AG09319 (cell line): ENCODE measurements at places on chromosomes 2 and 18.
A peak's percentile ranks its signal among the peaks of the same experiment; 100 is the strongest.

DNA sequence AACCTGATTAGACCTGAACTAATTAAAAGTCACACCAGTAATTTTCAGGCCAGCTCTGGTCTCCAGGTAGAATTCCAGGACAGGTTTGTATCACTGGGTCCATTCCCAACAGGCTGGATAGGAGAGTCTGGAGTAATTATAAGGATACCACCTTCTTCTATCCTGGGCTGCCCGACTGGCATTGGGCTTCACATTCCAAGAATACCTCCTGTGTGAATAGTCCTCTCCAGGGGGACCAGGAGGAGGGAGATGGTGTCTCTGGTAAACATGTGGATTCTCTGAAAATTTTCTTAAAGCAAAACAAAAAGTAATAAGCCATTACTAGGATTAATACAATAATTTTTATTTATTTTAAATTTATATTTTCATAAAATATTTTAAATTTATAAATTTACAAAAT is 17.3 kb downstream of the DUSP11 start:
- no peak for DNase-seq

GRCh38 chr2:108813732-108814131 is 27.2 kb downstream of the CCDC138 start:
- no peak for DNase-seq

DNA sequence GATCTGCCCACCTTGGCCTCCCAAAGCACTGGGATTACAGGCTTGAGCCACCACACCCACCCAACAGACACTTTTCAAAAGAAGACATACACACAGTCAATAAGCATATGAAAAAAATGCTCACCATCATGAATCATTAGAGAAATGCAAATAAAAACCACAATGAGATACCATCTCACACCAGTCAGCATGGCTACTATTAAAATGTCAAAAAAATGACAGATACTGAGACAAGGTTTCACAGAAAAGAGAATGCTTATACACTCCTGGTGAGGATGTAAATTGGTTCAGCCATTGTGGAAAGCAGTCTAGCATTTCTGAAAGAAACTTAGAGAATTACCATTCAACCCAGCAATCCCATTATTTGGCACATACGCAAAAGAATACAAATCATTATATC is 1947.2 kb downstream of the SUCLG1 start:
- DNase-seq, result no peak

- DNase-seq, result no peak
Measured at GRCh38 chr2:140442319-140442718, 1662.1 kb upstream of the NXPH2 start.

DNA sequence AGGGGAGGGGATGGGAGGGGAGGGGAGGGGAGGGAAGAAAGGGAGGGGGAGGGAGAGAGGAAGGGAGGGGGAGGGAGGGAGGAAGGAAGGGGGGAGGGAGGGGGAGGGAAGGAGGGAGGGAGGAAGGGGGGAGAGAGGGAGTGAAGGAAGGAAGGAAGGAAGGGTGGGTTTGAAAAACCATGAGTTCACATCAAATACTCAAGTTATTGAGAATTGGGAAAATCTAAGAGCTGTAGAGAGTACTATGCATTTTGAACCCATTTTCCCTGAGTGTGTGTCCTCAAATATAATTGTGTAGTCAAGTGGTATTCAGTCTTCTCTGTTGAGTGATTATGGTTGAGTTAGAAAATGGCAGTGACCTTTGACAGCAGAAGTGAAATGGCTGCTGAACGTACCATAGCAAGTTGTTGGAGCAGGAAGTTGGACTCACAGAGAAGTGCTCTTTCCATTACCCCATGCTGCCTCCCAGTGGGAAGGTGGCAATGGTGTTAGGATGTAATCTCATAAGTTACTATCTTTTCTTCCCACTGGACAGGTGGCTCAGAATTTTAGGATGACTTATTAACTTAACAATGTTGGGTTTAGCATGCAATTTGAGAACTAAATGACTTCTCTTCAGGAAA is 214.6 kb downstream of the SETBP1 start:
- peak; percentile 8 for DNase-seq

DNA sequence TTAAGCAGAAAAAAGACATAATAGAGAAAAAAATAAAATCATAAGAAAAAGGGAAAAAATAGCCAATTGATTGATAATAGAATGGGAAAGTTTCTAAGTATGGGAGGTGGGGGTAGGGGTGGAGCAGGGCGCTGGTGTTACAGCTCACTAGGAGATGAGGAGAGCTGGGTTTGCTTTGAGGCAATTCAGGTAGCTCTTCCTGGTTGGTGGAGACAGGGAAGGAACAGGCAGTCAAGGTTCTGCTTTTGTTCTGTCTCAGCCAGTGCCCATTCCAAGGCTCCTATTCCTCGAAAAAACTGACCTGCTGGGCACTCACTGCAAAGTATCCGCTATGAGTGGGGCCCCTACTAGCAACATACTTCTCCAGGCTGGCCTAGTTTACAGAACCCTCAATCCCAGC is 1.7 kb upstream of the CNNM4 start:
- no peak for DNase-seq
